MM.1S (cell line): ENCODE measurements at places on chromosomes 5 and 9.
A peak's percentile ranks its signal among the peaks of the same experiment; 100 is the strongest.

DNA sequence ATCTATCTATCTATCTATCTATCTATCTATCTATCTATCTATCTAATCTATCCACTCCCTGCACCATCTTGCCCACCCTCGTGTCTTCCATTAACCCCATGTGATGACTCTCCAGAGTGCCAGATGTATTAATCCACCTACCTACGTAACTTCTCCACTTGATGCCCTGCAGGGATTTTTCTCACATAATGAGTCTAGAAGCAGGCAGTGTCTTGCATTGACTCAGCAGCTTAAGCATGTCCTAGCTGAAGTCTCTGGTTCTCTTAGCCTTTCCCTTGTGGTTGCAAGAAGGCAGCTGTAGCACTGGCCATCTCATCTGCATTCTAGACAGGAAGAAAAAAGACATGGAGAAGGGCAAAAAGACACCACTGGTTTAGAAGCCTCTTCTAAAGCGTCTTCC is 96.7 kb upstream of the ALDH1B1 start:
- no peak for DNase-seq

- DNase-seq, result peak; percentile 77
These were observed 41.7 kb upstream of the CLINT1 start for GRCh38 chr5:157900644-157901043.

DNA sequence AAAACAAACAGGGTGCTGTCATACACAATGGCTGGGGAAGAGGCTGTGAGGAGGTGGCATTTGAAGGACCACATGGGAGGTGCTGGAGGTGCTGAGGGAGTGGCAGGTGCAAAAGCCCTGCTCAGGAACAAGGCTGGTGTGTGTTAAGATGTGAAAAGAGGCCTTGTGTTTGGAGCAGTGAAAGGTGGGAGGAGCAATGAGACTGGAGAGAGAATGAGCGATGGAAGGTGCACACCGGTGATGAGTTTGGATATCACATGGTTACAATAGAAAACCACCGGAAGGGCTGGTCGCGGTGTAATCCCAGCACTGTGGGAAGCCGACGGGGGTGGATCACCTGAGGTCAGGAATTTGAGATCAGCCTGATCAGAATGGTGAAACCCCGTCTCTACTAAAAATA is 9.2 kb upstream of the FIBCD1 start:
- DNase-seq, result no peak

DNA sequence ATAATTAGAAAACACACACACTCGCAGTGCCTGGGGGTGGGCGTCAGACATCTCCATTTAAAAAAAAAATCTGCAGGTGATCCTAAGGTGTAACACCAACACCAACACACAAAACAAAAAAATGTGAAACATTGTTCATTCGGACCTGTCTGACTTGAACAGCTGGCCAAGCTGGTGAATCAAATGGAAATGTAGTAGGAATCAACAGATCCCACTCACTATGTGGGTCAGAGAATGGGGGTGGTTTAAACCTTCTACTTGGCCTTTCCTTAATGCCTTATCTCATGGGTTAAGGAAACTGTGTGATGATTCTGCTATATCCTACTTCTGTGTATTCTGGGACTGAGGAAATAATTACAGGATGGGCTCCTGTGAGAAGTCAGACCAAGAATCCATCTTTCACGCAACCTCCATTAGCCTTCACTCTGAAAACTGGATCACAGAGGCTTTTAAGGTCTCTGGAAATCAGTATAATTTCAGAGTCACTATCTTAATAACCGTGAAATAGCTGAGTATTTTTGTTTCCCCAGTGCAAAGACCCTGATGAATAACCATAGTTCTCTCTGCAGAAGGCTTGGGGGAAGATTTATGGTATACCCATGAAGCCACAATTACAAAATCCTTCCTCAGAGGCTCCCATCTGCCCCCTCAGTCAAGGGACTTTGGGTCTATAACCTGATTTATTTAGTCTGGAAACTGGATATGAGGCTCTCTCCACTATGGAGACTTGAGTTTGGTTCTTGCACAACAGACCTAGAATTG is 17.2 kb upstream of the MCCC2 start:
- DNase-seq, result no peak

GRCh38 chr5:154197801-154198491 is 7.4 kb downstream of the GALNT10 start:
- no peak for DNase-seq

GRCh38 chr5:169012450-169012849 is 288.5 kb downstream of the SLIT3 start:
- DNase-seq, result no peak

DNA sequence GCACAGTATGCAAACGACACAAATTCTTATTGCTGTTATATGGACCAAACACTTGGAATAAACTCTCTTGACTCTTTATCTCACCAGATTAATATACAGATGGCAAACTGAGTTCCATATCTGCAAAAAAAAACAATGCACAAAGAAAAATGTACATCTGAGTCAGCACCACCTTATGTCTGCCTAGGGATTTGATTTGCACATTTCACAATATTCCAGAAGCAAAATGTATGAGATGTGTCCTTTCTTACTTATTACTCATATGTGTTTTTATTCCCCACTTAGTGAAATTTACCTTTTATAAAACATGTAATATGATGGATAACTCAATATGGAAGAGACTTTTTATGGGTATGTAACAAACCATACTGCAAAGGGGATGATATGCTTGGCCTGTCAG is 236.9 kb downstream of the GLIS3 start:
- no peak for DNase-seq

DNA sequence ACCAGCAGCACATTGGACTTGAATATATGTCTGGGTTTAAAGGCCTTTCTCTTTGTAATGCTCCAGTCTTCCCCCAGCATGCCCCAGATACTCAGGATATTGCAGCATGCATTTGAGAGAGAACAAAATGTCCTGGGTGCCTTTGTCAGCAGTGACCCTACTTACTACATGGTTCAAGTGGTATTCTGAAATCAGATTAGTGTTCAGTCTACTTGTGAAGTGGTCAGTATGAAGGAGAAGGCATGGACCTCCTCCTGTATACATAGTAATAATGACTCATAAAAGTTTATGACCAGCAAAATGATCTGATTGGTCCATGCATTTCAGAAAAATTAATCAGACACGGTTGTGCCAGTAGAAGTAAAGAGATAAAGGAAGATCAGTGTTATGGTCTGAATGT is 25.4 kb downstream of the GPR21 start:
- no peak for DNase-seq

DNA sequence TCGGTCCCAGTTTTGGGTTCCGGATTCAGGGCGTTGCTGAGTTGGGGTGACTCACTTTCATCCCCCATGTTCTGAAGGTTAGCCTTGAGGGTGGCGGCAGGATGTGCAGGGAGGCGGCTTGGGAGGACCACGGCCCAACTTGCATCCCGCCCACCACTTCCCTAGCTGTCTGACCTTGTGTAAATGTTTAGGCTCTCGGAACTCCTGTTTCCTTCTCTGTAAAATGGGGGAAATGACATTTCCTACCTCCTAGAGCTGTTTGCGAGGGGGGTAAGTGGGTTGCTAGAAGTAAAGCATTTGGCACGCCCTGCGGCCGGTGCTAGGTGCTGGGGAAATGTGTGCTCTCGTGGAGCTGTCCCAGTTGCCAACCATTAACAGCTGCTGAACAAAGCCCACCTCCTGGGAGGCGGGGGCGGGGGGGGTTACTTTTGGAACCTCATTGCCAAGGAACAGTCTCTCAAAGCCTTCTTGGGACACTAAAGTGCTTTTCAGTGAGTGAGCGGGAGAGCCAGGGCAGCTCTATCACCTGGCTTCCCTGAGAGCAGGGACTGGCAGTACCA is 27.5 kb downstream of the PTGES2 start:
- no peak for DNase-seq

DNA sequence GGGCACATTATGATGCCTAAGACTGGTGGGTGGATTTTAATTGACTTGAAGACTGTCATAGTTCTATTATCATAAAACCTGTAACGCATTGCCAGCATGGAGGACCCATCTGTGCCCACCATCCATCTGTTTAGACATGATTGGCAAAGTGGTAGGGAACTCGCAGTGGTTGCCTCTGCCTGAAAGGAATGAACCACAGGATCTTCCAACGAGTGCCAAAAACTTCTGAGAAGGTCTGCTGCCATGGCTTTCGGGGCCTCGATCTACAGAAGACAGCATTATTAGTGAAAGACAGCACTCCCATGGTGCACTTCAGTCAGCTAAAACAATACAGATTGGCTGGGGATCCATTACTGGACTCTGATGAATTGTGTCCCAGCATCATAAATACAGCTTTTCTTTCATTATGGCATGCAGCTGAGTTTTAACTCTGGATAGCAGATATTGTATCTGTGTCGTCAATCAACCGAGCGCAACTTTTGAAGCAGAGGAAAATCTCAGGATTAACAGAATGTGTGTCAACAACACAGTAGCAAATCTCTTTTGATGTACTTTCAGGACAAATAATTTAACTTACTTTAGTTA is 74.3 kb downstream of the ZDHHC21 start:
- DNase-seq, result no peak

DNA sequence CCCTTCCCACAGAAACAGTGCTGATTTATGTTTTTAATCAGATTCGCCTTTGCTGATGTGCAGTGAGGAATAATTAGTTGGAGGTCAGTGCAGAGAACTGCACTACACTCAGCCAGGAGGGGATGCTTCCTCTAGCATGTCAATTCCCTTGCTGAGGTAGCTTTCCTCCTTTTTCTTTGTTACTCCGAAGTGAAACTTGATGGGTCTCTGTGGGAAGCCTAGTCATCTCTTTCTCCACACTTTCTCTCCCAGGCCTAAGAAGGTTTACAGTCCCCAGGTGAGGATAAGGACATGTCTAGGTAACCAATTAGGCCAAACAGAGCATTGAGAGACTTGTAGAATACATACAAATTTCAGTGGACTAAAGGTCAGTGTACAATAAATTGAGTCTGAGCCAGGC is 461.8 kb downstream of the KIF4B start:
- DNase-seq, result no peak

DNA sequence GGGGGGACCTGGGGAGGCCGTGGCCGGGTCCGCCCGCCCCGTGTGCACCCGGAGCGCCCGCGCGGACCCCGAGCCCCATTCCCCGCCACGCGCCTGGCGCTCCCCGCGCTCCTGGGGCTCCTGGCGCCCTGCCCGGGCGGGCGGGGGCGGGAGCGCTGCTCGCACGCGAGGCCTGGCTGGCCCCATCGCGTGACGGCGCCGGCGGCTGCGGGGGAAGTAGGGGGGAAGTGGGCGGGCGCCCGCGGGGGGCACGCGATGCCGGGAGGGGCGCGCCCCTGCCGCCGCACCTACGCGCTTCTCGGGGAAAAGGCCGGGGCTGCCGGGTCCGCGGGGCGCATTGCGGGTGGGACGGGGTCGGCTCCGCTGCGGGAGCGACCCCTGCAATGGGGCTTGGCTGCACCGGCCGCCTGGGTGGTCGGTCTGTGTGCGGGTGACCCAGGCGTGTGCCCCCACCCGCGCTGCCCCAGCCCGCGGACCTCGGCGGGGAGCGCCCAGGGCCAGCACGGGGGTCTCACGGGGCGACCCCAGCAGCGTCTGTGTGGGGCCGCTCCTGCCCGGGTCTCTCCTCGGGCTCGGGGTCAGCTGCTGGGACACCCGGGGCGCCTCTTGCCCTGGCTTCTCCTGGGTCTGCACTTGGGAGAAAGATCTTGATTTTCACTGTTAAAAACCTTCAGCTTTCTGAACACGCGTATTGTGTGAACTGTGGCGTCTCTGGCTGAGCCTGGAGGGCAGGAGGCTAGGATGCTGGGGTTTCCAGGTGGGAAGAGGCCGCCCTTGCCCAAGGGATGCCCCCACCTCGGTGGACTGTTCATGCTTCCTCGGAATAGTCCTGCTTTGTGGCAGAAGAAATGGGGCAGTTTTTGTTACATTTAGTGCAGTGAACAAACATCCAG is 52.4 kb downstream of the AHRR start:
- no peak for DNase-seq

- no peak for DNase-seq
These were observed 701.3 kb upstream of the ACO1 start for GRCh38 chr9:31683116-31683515.

DNA sequence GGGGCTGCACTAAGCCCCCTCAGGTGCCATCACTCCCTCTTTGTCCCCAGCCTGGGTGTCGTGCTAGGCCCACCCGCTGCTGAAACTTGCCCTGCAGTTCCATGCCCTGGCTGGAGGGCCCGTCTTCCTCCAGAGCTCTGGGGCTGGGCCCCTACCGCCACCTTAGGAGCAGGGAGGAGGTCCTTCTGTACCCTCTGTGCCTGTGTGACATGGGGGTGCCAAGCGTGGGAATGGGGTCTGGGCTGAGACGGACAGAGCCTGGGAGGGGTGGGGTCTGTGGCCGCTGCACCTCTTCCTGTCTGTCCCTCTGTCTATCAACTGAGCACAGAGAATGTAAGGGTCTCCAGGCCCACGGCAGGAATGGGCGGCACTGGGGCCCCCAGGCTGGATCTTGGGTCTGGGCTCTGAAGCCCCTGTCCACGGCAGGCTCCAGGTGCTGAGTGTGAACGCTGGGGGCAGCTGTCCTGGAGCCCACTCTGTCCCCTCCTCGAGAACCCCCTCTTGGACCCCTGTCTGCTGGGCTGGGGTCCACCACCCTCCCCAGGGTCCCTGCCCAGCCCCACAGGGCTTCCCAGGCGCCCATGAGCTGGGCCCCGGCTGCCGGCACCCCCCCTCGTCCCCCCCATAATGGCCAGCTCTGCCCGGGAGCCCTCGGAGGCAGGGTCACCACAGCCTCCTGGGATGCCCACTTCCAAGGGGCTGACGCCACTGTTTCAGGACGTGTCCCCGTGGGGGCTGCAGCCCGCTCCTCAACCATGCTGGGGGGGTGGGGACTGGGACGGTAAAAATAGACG is 15.8 kb upstream of the NRARP start:
- no peak for DNase-seq

DNA sequence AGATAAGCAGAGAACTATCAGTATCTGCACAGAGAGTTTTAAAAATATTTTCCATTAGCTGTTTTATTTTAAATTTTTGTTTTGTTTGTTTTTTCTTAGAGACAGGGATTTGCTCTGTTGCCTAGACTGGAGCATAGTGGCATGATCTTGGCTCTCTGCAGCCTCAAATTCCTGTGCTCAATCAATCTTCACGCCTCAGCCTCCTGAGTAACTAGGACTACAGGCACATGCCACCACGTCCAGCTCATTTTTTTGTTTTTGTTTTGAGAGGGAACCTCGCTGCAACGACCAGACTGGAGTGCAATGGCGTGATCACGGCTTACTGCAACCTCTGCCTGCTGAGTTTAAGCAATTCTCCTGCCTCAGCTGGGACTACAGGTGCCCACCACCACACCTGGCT is 138.2 kb upstream of the LPAR1 start:
- no peak for DNase-seq

- no peak for DNase-seq
These were observed 31.6 kb downstream of the ABLIM3 start for GRCh38 chr5:149172709-149173505.

- no peak for DNase-seq
These were observed 48.9 kb upstream of the CDKN2AIPNL start for GRCh38 chr5:134460551-134460950.

GRCh38 chr5:140366589-140367255 is 6.7 kb downstream of the SLC4A9 start:
- DNase-seq, result no peak

GRCh38 chr9:116951588-116952435 is 264.7 kb downstream of the TRIM32 start:
- DNase-seq, result no peak
